ENCODE measurements at places on chromosomes 3 and 15.
A peak's percentile ranks its signal among the peaks of the same experiment; 100 is the strongest.

- DNase-seq: peak; percentile 20
These were observed 593.4 kb upstream of the TGFBR2 start for GRCh38 chr3:30012941-30013543.

GRCh38 chr3:6113338-6113737 is 747.6 kb upstream of the GRM7 start:
- no peak for DNase-seq

GRCh38 chr3:71348831-71349230 is 234.7 kb downstream of the FOXP1 start:
- no peak for DNase-seq

DNA sequence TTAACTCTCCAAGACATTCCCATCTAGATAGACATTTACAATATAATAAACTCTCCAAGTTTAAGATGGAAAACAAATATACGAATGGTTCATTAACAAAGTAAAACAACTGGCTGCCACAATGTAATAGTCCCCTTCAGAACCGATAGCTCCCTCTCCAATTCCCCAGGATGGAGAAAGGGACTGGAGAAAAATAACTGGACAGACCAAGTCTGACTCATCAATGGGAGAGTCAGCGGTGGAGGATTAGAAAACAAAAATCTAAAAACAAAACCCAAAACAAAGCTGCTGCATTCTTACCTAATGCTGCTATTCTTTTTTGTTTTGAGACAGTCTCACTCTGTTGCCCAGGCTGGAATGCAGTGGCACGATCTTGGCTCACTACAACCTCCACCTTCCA is 468.1 kb downstream of the SHQ1 start:
- DNase-seq: no peak

GRCh38 chr15:75367913-75368688 is at the start of gene MAN2C1:
MAN2C1 (minus strand) TSS chr15:75368607; CDS start chr15:75368583, 24 bp downstream.
- peak; percentile 83 for DNase-seq

GRCh38 chr15:90190606-90191343 is 10.4 kb upstream of the SEMA4B start:
- DNase-seq: no peak

DNA sequence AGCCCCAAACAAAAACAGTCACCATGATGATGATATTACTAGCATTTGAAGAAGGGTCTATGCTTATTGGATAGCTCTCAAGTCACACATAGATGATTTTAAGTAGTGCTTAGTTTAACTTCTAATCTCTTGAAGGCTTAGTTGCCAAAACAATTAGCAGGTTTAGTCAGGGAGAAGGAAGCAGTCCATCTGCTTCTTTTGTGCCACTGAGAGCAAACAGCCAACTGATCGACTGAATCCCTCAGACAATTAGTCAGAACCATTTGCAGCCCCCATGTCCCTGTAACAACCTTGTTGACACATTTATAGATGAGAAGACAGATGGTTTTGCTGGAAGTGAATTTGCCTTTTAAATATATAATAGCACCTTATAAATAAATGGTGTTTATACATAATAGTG is 585.1 kb upstream of the SUCLG2 start:
- DNase-seq: no peak

- no peak for DNase-seq
These were observed 345.1 kb downstream of the PLOD2 start for GRCh38 chr3:145815707-145816413.

DNA sequence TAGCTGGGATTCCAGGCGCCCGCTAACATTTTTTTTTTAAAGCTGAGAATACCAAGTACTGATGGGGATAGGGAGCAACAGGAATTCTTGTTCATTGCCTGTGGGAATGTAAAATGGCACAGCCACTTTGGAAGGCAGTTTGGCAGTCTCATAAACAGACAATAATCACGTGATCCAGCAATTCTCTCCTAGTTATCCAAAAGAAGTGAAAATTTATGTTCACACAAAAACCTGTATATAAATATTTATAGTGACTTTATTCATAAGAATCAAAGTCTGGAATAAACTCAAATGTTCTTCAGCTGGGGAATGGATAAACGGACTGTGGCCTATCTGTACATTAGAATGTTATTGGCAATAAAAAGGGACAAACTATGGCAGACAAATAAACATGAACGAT is 72.5 kb upstream of the NEO1 start:
- no peak for DNase-seq

- no peak for DNase-seq
These were observed 123.9 kb upstream of the NR2E3 start for GRCh38 chr15:71686221-71687050.

- DNase-seq: no peak
These were observed 26.8 kb downstream of the SLC6A6 start for GRCh38 chr3:14429237-14429636.

DNA sequence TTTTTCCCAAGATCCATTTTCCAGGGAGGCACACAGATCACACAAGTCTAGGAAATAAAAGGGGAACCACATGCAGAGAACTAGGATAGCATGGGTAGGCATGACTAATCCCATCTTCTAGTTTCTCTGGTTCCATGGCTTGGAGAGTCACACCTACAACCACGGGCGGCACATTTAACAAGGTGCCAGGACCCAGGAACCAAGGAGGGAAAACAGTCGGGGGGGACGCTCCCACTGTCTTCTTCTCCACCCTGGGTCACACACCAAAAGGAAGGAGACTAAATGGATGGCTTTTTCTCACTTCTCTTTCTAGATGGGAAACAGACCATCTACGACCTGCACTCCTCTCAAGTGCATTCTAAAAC is 4.6 kb upstream of the SMCO1 start:
- no peak for DNase-seq

- DNase-seq: no peak
These were observed 526.4 kb downstream of the SOX2 start for GRCh38 chr3:182238126-182238525.

GRCh38 chr15:92881211-92881754 is 18.8 kb upstream of the CHD2 start:
- DNase-seq: no peak

DNA sequence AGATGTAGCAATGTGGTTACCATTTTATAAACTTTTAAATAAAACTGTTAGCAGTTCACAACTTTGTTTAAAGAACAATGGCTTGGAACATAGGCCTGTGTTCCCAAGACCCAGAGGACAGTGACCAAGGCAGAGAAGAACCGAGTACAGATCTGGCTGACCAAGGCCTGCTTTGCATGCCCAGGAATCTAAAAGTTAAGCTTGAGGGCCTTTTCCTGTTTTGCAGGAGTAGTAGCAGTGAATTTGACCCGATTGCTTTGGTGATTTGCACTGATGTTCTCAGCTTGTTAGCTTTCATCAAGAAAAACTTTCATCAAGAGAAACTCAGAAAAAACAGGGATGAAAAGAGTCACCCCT is 9.9 kb downstream of the FILIP1L start:
- no peak for DNase-seq

- DNase-seq: no peak
These were observed 27.6 kb downstream of the CHRNA7 start for GRCh38 chr15:32057876-32058425.

GRCh38 chr15:76345880-76346668 is 9.5 kb downstream of the ISL2 start:
- DNase-seq: no peak

- no peak for DNase-seq
These were observed 40.1 kb downstream of the TRIM71 start for GRCh38 chr3:32857921-32858320.

GRCh38 chr3:133871368-133872090 is 24.2 kb downstream of the RAB6B start:
- DNase-seq: no peak

- DNase-seq: no peak
These were observed 19.5 kb downstream of the PRKCD start for GRCh38 chr3:53180305-53181023.

DNA sequence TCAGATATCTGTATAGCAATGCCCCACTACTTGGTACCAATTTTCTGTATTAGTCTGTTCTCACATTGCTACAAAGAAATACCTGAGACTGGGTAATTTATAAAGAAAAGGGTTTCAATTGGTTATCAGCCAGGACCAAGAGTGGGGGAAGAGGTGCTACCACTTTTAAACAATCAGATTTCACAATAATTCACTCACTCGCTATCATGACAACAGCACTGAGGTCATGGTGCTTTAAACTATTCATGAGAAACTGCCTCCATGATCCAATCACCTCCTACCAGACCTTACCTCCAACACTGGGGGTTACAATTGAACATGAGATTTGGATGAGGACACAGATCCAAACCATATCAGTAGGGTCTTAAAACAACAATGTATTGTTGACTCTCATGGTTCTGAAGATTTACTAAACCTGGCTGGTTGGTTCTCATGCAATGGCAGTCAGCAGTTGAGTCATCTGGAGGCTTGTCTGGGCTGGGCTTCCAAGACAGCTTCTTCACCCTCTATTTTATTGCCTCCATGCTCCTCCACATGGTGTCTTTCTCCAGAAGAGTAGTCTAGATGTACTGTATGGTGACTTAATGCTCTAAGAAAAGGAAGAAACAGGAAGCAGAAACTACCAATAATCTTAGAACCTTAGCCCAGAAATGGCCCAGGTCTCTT is 21.2 kb upstream of the TM4SF4 start:
- no peak for DNase-seq

DNA sequence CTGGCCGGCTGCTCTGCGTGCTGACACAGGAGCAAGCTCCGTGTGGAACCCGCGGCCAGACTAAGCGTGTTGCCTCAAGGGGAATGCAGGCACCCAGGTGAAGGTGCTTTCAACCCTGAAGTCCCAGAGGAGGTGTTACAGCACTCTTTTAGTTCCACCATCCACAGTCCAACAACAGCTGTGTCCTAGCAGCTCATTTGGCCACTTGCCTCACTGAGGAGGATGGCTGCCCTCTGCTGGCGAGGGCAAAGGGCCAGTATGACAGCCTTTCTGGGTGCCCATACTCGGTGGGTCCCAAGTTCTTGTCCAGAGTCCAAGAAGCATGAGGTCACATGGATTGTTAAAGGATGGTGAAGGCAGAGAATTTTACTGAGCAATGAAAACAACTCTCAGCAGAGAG is 87.8 kb downstream of the C3orf85 start:
- DNase-seq: no peak

DNA sequence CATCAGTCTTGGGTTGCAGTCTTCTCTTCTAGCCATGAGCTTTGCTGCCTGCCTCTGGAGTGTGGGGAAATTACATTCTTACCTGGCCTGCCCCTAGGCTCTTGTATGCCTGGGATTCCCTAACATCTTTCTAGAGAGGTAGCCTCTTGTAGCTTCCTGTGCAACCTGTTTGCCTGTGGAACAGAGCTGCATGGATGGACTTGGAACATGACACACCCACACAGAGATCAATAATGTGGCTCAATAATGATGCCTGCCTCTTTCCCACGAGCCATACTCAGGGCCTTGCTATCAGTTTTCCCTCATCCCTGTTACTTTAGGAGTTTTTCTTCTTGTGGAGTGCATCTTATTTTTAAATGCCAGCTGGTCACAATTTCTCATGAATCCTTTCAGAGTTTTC is 11.4 kb downstream of the CHCHD6 start:
- DNase-seq: no peak

DNA sequence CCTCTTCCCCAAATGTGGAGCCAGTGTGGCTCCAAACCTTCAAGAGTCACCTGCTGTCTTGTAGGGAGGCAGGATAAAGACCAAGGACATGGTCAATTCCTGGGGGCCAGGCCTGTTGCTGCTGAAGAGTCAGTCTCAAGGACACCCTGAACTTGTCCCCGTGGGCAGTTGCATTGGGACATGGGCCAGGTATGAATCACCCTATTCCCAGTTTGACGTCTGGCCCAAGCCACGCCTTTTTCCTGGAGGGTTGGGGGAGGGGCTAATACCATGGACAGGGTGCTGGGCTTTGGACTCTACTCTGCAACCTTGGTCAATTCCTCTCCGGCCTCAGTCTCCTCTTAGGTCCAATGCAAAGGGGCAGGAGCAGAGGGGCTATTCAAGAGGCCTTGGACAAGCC is 10.4 kb downstream of the ATP2B2 start:
- no peak for DNase-seq

DNA sequence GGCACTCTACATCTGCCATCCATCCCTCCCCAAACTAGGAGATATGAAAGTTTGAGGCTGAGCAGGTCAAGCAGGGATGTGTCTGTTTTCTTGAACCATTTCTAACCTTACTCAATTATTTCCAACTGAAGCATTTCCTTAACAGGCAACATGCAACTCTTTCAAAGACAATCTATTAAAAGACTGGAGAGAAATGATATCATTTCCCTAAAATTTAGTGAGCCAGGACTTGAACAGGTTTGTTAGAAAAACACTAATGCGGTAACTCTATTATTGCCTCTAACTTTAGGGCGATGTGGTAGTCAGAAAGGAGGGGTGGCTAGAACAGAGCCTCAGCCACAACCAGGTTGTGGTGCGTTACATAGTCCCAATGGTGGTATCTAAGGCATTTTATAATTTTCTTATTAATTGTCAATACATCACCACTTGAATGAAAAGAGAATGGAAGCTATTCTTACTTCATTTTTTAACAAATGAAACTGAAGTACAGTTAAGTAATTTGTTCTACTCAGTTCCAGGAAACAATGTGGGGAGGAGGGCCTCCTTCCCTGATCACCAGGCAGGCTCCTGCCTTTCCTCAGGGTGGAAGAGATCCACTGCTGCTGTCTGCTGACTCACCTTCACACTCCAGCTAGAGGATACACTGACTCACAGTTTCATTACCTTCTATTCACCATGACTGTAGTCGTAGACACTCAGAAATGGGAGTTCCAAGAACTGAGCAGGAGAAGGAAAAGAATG is 22.8 kb downstream of the MYO1E start:
- no peak for DNase-seq

DNA sequence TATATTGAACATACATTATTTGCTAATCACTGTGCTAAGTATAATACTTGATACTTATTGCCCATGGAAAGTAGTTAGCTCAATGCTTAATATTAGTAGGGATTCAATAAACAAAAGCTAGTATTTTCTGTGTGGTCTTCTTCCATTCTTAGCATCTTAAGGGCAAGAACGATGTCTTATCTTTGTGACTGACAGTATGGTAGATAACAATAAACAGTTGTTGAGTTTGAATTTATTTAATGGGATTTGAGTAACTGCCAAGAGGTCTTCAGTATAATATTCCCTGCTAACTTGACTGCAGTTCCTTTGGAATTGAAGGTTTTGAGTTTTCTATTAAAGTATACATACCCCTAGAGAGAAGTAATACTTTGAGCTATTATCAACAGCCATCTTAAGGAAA is 70.1 kb downstream of the ZNF609 start:
- no peak for DNase-seq

GRCh38 chr3:78569804-78570203 is 1198.0 kb downstream of the ROBO1 start:
- no peak for DNase-seq

GRCh38 chr3:157475921-157476414 is 27.2 kb downstream of the VEPH1 start:
- no peak for DNase-seq

- no peak for DNase-seq
These were observed 29.8 kb upstream of the SLC6A6 start for GRCh38 chr3:14372587-14372986.

Data from stimulated activated CD8-positive, alpha-beta memory T cell treated with anti-CD3 and anti-CD28 coated beads, Interleukin-12 subunit alpha, Interleukin-12 subunit beta, amount 100 ng/mL, for 1 hour (primary cell).